ENCODE measurements at places on chromosomes 4 and X. TPM values are rescaled to one million over a fixed set of nuclear protein-coding genes. Genes with fewer than 3 reads are reported as not detected.

The EPGN gene
- total RNA-seq, result not detected

GRCh38 chr4:123479944-123480343, 83.3 kb downstream of the SPRY1 start:
- no peak for DNase-seq

GRCh38 chr4:185896817-185897488, 85.0 kb upstream of the SORBS2 start:
- no peak for DNase-seq

GRCh38 chrX:154855256-154855655, 20.8 kb upstream of the SMIM9 start:
- DNase-seq, result no peak

DNA sequence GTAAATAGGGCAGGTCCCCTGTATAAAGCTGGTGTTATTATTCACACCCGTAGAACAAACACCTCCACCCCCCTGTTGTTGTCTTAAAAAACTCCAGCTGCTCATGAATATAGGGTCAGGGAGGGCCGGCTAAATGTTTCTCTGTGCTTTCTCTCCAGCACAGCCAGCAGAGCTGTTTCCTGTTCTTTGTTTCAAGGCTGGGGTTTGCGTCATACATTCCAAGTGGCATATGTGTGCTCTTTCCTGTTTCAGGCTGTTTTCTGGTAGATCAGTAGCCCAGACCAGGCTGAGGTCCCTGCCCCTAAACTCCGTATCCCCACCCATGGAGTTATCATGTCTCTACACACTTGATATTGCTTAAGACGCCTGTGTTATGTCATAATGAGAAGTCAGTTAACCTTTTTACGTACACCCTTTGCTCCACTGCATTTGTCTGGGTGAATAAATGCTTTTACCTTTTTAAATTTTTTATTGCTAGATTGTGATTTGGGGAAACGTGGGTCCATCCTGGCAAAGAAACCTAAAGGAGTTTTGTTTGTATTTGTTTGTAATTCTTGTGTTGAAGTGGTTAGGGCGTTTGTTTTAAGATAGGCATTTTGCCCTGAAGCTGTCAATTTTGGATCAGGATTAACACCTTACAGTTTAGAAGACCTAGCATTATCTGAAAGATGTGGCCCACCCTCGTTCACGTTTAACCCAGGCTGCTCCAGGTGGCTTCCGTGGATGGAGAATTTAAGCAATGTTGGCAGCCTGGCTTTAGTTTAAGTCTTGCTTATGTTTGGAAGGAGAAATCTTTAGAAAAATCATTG, 3.3 kb downstream of the KLF3 start:
- DNase-seq, result peak; percentile 38

The RAB33B gene
- 17.2 TPM for total RNA-seq

The EOLA2 gene
- 28.2 TPM for total RNA-seq

The MED12 gene
- 32.7 TPM for total RNA-seq

The PWWP3B gene
- not detected for total RNA-seq

DNA sequence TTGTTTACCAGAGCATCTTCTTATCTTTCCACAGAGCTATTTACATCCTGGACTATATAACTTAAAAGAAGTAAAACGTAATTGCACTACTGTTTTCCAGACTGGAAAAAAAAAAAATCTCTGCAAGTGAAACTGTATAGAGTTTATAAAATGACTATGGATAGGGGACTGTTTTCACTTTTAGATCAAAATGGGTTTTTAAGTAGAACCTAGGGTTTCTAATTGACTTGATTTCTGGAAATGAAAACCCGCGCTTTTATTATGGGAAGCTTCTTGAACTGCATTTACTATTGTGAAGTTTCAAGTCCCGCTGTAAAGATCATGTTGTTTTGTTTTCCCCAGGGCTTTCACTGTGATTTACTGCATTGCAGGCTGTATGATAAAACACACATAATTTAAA, 162.7 kb downstream of the STIM2 start:
- DNase-seq, result no peak

- DNase-seq, result no peak
Measured at GRCh38 chr4:80486603-80487002, 151.1 kb downstream of the CFAP299 start.

The HAUS7 gene
- 36.2 TPM for total RNA-seq

The TCEAL2 gene
- not detected for total RNA-seq

The MAD2L1 gene
- 37.2 TPM for total RNA-seq

The ETDA gene
- total RNA-seq, result not detected

The ZNF157 gene
- total RNA-seq, result 0.52 TPM

GRCh38 chr4:166012129-166013030, 139.3 kb downstream of the TLL1 start:
- DNase-seq, result no peak

GRCh38 chrX:77740376-77740905, 45.6 kb downstream of the ATRX start:
- no peak for DNase-seq

The NSG1 gene
- 0.75 TPM for total RNA-seq

The FAM47E gene
- not detected for total RNA-seq

GRCh38 chrX:9163214-9163709, 129.3 kb upstream of the FAM9B start:
- no peak for DNase-seq

GRCh38 chrX:70577442-70577841, 132.8 kb downstream of the DLG3 start:
- DNase-seq, result no peak

- DNase-seq, result no peak
Measured at GRCh38 chr4:132592340-132592739, 556.8 kb upstream of the PCDH10 start.

DNA sequence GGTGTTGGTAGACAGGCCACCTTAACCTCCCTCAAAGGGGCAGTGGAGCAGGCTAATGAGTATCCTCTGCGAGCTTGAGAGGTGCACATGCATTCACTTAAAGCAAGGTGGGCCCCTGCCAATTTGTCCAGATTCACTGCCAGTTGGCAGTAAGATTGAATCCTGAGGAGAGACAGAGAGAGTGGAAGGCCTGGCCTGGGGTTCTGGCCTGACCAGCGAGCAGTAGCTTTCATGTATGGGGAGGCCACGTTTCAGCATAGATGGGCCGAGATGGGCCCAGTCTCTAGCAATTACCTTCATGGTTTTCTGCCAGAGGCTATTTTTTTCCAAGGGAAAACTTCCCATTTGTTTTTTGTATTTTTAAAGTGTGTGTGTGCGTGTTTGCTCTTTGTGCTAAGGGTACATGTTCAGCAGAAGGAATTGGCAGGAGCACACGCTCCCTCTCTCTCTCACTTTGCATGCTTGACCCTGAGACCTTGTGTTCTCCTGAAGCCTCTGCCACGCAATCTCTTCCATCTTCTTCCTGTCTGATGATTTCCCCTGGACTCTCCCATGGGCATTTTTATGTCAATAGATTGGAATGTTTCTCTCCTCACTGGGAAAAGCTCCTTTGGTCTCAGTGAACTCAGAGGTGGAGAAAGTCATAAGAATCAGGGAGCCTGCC, 215.8 kb upstream of the SFRP2 start:
- no peak for DNase-seq

DNA sequence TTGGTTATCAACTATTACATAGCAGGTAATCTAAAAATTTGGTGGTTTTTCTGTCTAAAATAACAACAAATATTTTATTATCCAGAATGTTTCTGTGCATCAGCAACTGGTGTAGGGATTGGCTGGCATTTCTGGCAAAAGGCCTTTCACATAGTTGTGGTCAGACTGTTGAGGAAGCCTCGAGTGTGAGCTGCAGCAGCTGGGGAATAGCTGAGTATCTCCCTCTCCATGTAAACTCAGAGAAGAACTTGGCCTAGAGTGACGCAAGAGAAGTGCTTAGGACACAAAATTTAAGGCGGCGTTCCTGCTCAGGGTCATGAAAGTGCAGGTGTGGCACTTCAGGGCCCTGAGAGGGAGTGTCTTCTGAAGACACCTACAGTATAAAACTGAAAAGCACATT, 558.9 kb downstream of the SPOCK3 start:
- DNase-seq, result no peak

DNA sequence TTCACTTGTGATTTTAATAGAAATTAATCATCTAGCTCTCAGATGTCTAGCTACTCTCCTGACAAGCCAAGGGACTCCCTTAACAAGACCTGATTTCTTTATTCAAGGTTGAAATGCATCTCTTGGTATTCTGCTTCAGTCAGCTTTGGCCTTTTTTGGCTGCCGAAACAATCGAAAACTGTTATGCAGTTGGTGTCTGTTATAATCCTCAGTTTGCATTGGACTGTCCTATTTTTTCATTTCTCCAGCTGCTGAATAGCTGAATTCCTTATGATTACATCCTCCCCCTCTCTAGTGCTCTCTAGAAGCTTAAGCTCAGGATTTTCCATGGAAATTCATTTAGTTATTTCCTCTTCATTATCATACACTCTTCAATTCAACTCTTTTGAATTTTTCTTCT, 177.2 kb downstream of the TRIML1 start:
- DNase-seq, result no peak

DNA sequence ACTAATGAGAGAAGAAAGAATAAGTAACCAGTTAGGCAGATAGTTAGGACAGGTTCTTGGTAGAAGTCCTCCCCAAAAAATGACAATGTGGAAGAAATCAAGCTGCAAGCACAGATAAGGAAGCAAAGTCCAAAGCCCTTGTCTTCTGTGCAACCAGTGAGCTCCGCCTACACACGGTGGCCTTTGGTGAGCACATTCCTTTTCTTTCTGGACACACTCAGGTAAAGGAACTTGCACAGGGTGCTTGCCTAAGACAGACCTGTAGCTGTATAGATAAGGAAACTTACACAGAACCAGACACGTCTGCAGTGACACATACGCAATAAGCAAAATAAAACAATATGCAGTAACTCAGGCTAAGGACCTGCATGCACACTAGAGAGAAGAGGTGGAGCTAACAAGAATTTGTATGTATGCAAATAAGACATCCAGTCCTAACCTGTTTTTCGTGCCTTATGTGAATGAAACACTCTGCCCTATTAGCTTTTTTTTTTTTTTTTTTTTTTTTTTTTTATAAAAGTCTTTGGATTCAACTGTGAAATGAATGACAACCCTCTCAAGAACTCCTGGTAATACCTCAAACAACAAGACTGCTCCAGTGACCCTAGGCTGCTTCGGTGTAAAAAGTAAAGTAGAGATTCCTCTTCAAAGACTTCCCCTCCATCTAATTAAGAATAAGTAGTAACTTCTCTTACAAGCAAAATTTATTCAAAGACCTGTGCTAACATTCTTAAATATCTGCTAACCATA, 48.8 kb downstream of the UGT2B10 start:
- DNase-seq, result no peak

GRCh38 chrX:16511796-16512776, 137.9 kb upstream of the S100G start:
- no peak for DNase-seq

The ESX1 gene
- not detected for total RNA-seq

The LGI2 gene
- not detected for total RNA-seq

The PAGE2 gene
- not detected for total RNA-seq
